Stimulated activated CD8-positive, alpha-beta memory T cell treated with anti-CD3 and anti-CD28 coated beads, Interleukin-15, amount 100 ng/mL, for 1 hour (primary cell): ENCODE measurements at places on chromosomes 12 and 14.
A peak's percentile ranks its signal among the peaks of the same experiment; 100 is the strongest.

DNA sequence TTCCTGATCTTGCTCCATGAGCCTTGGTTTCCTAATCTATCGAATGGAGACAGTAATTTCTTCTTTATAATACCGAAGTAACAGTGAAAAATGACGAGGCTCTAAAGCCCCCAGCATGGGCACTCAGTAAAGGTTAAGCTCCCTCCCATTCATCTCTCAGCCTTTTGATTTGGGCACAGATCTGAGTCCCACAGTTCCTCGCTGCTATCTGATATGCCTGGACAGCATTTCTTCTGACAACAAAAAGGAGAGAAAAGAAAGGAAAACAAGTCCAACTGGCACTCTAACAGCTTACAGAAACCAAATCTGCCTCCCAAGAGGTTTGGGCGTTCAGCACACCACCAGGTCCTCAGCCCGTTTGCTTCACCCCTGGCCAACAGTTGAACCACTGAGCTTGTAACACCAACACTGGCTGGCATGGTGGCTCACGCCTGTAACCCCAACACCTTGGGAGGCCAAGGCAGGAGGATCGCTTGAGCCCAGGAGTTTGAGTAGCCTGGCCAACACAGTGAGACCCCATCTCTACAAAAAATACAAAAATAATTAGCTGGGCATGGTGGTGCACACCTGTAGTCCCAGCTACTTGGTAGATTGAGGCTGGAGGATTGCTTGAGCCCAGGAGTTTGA, 19.5 kb downstream of the CCDC88C start:
- no peak for DNase-seq

DNA sequence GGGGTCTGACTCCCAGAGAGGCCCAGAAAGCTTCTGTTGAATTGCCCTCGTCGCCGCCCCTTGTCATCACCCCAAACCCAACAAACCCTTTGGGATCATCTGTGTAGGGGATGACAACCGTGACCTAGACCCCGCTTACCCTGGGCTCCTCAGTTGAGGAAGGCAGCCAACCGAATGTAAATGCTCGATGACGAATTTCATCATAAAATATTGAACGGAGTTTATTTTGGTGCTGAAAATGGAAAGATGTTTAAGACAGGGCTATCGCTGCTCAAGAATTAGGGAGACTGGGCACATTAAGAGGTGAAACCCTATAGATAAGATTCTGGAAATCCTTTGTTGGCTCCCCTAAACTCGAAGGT, 512 bp downstream of the ACTR10 start:
- no peak for DNase-seq

- no peak for DNase-seq
These were observed 19.9 kb downstream of the SETD3 start for GRCh38 chr14:99460793-99461192.

GRCh38 chr14:26332966-26333365, 264.9 kb downstream of the NOVA1 start:
- DNase-seq, result no peak

GRCh38 chr12:7321624-7322023, 17.8 kb downstream of the ACSM4 start:
- DNase-seq, result no peak

DNA sequence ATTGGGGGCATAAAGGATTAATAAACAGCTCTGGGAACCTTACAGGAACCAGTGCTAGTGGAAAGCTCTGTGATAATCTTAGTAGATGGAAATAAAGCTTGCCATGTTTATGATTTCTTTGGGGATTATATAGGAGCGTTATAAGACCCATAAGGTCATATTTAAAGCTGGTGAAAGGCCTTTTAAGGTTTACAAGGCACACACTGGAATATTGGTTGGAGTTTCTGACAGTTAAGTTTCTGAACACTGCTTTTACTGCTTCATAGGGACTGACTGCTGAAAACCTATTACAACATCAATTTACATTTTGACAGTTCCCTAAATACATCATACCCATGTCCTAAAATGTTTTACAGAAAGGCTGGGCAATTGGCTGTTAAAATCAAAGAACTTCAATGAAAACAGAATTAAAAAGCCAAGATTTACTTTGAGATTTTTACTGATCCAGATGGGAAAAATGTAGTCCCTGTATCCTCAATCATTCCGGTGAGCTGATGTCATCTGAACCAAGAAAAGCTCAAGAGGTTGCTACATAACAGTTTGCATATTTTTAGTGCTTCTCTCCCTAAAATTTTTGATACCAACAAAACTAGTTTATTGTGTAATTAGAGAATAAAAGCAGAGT, 153.7 kb upstream of the IGF1 start:
- DNase-seq, result no peak

DNA sequence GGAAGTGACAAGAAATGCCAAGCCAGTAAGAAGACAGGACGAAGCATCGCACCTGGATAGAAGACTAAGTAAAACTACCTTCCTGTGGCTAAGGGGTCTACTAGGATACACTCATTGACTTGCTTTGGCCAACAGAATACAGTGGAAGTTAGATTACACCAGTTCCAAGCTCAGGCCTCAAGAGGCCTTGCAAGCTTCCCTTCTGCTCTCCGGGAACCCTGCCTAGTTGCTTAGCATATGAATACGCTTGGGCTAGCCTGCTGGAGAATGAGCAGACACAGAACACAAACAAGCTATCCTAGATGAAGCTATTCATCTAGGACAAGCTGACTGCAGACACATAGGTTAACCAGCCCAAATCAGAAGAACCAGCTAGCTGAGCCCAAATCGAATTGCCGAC, 97.0 kb downstream of the DPF3 start:
- no peak for DNase-seq

DNA sequence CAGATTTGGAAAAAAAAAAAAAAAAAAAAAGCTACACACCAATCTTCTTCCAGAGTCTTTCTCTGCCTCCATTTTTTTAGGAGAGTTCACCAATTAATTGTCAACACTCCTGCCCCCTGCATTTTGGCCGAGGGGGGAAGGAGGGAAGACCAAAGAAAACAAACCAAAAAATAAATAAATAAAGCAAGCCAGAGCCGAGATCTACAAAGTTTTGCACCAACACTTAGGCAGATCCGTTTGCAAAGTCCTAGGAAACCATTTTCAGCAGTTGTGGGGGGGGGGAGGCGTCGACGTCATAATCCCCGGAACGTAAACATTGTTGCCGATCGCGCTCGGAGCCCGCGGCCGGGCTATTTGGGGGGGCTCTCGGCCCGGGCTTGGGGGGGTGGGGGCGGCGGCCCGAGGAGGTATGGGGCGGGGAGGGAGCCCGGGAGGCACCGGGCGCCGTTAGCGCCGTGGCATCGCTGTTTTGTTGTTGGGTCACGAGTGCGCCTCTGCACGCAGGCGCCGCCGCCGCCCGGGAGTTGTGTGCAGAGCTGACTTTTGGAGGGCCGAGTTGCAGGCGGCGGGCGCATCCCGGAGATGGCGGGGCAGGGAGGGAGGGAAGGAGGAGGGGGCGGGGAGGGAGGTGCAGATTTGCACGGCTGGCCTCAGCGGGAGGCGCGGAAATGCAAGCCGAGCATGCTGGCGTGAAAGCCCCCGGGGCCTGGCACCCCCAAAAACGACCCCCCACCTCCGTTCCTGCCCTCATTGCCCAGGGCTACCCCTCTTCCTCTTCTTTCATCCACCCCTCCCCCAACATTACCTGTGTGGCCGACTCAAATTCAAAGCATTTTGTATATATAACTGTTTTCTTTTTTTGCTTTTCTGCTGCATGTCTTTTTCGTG, 598 bp downstream of the KDM2B start:
- peak; percentile 50 for DNase-seq

DNA sequence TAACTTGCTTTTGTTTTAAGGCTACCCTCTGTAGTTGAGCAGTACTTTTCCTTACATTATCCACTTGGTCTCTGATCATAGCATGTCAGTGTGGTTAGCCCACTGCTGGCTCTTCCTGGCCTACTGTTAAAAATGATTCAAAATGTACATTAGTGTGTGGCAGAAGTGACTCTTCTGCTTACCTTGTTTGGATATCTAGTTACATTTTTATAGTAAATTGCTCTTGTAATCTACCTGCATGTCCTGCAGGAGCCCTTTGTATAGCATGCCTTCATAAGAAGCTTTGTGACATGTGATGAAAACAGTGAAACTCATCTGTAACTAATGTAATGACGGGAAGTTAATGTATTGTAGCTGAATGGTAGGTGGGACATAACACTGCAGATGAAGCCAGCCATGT, 8.1 kb downstream of the SPATS2 start:
- DNase-seq, result no peak

- DNase-seq, result no peak
These were observed 47.2 kb upstream of the GARIN6 start for GRCh38 chr12:99600388-99600787.

DNA sequence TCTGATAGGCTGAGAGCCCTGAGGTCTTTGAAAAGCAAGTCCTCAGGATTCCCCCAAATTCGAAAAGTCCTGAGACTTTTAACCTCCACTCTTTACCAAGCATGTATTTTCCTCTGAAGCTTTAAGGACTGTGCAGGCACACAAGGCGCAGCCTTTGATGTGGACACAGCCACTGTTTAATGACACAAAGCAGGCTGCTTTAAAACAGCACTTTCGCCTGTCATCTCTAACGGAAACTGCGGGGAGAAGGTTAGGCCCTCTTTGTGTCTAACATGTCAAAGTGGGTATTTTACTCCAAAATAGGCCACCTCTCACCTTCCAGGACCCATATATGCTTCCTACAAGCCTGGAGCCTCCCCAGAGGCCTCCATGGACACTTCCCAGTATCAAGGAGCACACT, 159.2 kb downstream of the GCH1 start:
- no peak for DNase-seq

DNA sequence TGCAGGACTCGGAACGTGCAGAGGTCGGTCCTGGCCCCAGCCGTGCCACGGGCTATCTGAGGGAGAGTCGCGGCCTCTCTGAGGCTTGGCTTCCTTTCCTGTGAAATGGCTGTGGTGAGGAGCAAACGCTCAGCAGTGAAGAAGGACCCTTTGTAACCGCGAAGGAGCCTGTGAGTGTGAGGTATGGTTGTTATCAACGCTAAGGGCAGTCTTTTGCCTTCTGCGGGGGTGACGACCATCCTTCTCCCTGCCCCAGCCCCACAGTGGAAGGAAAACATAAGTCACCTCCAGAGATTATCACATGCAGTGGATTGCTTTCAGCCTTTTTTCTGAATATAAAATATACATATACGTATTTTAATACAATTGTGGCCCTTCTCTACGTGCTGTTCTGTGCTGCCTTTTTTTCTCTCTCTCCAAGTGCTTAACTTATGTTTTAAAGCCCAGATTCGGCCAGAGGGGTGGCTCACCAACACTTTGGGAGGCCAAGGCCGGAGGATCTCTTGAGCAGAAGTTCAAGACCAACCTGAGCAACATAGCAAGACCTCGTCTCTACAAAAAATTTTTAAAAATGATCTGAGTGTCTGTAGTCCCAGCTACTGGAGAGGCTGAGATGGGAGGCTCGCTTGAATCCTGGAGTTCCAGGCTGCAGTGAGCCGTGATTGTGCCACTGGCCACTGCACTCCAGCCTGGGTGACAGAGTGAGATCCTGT, 17.4 kb downstream of the TAMALIN start:
- no peak for DNase-seq

DNA sequence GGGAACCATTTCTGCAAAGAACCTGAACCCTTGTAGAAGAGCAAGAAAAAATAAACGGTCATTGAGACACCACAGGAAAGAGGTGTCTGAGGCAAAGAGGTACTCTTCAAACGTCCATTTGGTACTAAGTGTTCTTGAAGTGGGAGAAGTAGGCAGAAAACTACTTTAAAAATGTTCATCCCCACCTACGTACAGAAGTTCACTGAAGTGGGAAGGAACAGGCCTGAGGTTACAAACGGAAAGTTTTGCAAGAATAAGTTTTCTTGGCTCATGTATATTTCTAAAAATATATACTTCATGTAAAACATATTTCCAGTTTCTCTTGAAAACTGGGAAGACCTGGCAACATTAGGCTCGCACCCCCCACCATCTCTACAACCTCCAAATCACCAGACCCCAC, 61.2 kb downstream of the STXBP6 start:
- DNase-seq, result no peak
